ENCODE measurements at places on chromosomes 11 and 22.

DNA sequence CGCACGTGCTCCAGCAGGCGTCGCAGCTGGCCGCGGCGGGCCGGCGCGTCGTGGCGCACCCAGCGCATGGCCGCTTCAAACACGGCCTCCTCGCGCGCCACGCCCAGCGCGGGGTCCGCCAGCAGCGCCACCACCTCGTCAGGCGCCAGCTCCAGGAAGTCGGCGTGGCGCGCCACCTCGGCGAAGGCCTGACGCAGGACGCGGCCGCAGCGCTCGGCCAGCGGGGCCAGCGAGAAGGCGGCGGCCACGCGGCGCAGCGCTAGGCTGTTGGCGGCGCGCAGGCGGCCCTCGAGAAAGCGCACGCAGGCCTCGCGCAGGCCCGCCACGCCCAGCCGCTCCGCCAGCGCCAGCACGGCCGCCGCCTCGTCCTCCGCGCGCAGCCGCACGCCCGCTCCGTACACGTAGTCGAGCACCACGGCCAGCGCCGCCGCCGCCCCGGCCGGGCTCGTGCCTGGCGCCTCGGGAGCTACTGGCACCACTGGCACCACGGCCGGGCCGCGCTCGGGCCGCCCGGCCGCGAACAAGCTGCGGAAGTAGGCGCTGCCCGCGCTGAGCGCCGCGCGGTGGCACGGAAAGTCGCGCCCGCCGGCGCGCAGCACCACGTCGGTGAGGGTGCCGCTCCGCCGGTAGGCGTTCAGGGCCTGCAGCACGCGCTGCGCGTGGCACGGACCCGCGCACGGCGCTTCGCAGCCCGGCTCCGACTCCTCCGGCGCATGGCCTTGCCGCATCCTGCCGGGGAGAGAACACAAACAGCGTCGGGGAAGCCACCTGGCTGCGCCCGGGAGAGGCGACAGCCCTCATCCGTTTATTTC is 2.9 kb downstream of the KLHL35 start:
- DNase-seq, result peak; percentile 89

DNA sequence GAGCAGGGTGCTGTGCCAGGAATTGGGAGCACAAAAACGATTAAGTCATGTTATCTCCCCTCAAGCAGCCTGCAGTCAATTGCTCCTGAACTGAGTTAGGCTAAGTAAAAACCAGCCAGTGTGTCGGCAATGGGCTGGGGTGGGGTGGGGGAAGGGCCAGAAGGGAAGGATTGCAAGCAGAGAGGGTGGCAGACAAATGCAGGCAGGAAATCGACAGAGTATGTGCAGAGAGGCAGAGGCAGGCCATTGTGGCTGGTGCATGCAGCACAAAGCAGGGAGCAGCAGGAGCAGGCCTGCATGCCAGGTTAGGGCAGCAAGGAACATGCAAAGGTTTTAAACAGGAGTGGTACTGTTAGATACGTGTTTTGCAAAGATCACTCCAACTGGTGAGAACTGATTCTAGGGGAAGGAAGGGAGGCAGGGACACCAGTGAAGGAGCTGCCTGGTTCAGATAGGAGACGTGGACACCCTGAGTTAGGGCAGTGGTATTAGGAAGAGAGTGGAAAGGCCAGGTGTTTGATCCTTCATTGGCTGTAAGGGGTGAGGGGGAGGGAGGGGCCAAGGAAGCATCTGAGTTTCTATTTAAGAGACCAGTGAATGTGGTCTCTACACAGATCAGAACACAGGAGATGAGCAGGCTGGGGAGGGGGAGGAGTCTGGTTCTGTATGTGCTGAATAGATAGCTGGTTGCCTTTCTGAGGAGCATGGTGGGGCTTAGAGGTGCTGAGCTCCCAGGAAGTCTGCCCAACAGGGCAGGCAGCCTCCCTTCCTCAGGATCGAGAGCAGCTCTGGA is 70.8 kb upstream of the PHOX2A start:
- DNase-seq, result no peak

DNA sequence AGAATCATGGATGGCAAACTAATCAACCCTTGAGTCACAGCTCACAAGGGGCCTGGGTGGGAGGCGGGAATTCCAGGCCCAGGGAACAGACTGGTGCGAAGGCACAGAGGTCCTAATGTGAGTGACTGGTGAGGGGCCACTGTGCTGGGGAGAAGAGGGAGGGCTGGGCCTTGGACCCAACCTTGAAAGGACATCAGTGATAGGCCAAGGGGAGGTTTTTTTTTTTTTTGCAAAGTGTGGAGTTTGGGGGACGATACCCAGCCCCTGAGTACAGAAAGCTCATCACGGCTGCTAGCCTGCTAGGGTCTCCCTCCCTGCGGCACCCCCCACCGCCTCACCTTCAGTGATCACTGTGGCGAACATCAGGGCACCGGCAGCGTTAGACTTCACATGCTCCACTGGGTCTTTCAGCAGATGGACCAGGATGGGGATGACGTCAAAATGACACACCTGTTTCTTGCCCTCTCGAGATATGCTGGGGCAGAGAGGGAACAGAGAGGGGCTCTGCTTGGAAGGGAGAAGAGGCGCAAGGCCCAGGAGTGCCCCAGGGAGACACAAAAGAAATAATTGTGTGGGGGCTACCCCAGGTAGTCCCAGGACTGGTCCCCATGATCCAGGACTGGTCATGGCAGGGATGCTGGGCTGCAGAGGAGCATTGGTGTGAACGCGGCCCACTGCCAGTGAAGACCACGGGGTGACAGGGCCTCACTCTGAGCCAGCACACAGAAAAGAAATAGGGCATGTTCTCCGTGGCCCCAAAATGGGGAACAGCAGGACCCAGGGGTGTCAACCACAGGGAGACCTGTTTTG is 8.6 kb upstream of the GNAZ start:
- no peak for DNase-seq

DNA sequence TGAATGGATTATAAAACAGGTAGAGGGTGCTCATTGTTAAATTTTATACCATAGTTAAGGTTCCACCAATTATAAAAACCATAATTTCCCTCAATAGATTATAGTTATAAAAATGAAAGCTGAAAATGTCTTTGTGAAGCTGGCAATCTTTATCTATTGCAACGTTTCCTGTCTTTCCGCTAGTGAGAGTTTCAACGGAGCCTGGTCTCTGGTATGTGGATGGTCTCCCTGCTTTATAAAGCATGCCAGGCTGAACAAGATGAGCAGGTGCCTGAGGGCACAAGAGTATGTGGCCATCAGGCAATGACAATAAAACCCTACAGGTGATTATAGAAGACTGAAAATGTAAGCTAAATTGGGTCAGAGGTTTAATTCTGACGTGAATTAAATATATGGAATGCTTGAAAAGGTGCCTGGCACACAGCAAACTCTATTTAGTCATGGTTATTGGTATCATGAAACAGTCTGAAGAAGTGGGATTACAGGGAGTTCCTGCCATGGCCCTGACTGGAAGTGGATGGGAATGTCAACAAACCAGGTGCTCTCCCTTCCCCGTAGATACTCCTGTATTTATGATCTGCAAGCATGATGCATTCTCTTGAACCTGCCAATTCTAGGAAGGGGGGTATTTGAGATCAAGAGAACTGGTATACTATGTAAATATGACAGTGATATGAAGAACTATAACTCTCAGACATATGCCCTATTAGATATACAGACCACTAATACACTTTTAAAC is 115.7 kb downstream of the ENTHD1 start:
- no peak for DNase-seq

DNA sequence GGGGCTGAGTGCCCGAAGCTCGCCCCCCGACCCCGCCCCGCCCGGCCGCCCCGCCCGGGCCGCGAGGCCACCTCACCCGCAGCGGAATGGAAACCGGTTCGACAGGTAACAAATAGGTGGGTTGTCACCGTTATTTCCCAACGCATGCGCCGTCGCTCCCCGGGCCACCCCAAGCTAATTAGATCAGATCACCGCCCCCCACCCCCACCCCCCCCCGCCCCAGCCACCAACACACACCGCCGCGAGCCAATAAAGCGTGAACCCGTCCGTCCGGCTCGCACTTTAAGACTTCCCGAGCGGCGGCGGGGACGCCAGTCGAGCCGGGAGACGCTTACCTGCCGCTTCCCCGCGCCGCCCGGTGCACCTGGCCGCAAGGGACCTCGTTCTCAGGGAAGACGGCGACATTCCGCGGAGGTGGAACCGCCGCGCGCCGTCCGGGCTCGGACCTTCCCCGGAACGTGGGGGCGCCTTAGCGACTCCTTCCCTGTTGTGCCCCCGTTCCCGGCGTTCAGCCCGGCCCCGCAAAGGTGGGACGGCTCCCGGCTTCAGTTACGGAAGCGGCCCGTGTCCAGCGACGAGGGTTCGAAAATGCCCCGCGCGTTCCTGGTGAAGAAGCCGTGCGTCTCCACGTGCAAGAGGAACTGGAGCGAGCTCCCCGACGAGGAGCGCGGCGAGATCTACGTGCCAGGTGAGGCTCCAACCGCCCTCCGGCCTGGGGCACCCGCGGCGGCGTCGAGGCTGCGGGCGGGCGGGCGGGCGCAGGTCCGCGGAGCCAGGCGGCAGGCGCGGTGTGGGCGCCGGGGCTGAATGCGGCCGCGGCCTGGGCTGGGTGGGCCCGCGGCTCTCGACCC is at the start of gene OVOL1:
OVOL1 (plus strand) TSS at position 278 of the 851 bp plus-strand sequence; CDS start at position 589, 311 bp downstream.
- no peak for DNase-seq

- DNase-seq, result no peak
Observed at GRCh38 chr11:85893395-85893794, 38.2 kb downstream of the CCDC83 start.

DNA sequence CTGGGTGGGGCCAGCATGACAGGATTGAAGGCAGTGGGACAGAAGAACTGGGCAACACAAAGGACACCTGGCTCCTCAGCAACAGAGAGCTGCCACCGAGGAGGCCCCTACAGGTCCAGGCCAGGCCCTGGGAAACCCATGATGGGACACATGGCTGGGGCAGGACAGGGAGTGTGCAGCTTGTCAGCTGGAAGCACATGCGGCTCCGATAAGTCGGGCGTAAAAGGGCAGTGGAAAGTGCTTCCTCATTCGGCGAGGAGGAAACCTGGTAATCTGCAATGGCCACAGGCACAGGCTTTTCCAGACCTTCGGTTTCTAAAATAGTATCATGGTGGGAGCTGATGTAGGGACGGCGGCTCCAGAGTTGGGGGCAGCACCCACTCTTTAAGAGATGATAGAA is 16.5 kb downstream of the GNAZ start:
- DNase-seq, result peak; percentile 59

DNA sequence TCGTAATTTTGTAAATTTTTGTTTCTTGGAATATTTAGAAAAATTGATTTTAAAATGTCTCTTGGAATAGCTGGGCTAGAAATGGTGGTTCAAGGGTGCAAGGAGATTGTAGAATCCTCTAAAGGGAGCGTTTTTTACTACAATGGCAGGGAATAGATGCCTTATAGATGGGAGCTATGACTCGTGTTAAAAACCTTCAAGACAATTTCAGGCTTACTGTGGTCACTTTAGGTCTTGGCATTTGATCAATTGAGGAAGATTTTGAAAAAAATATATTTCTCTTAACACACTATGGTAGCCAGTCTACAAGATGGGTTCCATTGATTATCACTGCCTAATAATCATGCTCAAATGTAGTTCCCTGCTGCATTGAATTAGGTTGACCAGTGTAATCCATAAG is 25.0 kb downstream of the METTL15 start:
- DNase-seq, result no peak

DNA sequence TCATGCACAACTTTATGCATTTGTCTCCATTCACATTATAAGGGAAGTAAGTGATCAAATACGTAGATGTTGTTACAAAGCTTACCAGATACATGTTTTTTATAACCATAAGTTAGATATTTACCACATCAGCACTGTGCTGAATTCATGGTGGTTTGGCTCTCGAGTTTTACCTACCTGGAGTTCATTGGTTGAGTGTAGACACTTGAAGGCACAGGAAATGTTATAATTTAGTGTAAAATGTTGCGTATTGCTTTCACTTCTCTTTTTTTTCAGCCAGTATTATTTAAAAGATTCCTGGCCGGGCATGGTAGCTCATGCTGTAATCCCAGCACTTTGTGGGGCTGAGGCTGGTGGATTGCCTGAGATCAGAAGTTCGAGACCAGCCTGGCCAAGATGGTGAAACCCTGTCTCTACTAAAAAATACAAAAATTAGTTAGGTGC is 53.1 kb upstream of the GRK2 start:
- DNase-seq, result peak; percentile 72

GRCh38 chr11:131615611-131616010 is 245.2 kb downstream of the NTM start:
- no peak for DNase-seq

GRCh38 chr11:78986305-78986704 is 411.6 kb upstream of the NARS2 start:
- DNase-seq, result no peak

- no peak for DNase-seq
Observed at GRCh38 chr11:86547727-86548126, 124.7 kb downstream of the ME3 start.

DNA sequence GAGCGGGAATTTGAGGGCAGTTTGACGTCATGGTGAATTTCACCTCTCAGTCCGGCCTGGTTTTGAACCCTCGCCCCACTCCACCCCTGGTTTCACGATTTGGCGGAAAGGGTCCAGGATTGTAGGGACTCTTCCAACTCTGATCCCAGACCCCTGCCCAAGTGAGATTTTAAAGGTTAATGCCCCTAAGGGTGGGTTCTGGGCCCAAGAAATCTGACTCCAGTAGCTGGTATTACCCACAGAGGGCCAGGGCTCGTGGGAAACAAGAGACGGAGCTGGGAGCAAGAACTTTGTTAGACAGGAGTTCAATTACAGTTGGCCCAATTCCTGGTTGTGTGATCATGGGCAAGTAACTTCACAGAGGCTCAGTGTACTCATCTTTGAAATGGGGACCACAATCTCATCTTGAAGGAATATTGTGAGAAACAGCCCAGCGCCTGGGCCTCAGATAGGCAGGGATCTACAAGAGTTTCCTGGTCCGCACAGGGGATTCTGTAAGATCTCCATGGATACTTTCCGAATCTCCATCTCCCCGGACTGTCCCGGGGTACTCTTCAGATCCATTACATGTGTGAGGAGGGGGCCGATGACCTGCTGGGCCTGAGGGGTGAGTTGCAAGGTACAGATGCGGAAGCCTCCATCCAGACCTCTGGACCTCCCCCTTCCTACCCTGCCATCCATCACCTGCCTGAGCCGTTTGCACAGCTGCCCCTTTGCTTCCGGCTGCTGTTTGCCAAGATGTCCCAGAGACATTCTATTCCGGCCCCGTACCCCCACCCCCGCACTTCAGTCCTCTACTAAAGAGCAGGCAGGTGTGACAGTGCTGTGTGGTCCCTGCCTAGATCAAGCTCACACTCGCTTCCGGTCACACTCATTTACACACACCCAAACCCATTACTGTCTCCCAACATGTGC is 687 bp upstream of the CALCA start:
- DNase-seq, result no peak
